Left kidney (tissue), 8 donors: ENCODE measurements at places on chromosomes 4 and X. TPM values are rescaled to one million over a fixed set of nuclear protein-coding genes. Genes with fewer than 3 reads are reported as not detected.

GRCh38 chr4:26751838-26752237 lies 108.8 kb upstream of the STIM2 start:
- DNase-seq = no peak

- no peak for DNase-seq
Observed at GRCh38 chrX:69070949-69071650, 94.2 kb downstream of the PJA1 start.

DNA sequence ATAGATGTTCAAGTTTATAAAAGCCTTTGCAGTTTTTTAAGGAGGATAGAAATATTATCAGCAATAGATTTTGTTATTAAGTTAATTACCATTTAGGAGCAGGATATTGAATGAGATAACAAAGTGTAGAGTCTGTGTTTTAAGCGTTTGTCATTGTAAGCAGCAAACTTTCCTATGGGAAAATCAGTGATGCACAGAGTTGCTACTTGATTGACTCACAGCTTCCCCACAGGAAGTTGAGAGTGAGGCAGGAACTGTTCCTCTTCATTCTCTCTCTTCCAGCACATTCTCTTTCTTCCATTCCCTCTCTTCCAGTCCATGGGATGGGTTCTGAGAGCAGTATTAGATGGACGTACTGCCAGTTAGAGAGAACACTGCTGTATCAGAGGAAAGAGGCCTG lies 867.7 kb upstream of the AGA start:
- DNase-seq = no peak

GRCh38 chrX:97849951-97850350 lies 966.2 kb downstream of the RPA4 start:
- DNase-seq = no peak

DNA sequence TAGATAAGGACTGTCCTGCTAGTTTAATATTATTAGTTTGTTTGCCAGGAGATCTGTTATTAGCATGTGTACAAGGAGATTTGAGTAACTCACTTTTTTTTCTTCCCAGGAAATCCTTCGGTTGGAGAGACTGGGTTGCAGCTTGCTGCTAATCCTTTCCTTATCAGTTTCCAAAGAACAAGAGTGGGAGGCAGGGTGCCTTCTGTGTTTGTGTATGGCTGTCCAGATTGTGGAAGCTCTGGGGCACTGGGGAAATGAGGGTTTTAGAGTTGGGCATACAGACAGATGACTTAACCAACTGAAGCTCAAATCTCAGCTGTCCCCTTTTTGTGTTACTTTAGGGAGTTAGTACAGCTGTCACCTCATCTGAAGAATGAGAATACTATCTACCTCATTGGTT lies 12.6 kb upstream of the SUPT20HL1 start:
- no peak for DNase-seq

DNA sequence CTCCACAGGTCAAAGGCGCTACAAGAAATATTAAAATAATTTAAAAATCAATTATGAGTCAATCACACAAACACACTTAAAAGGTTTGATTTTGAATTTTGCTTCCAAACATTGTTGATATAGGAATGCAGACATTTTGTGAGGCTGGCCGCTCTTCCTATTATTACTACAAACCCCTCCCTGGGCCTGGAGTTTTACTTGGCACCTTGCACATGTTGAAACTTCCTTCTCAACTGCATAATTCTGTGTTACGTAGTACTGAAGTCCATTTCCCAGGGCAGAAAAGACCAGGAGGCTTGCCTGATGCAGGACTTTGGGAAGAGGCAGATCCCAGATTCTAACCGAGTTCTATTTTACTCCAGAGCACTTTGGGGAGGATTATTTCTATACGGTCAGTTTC lies 71.5 kb downstream of the CYTL1 start:
- no peak for DNase-seq

GRCh38 chr4:2393353-2394270 lies 24.8 kb downstream of the ZFYVE28 start:
- peak; percentile 79 for DNase-seq

DNA sequence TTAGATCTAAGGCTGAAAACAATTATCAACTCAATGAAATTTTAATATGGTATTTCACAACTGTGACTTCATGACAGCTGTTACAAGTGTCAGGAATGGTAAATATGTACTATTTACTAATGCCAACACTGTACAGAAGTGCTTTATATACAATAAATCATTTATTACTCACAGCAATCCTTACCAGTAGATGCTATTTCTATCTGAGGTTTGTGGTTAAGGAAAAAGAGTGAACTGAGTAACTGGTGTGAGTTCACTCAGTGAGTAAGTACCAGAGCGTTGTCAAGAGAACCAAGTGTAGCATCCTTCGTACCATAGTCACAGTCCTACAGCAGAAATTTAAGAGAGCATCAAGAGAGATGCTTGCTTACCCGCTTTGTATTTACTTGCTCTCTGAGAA lies 23.3 kb downstream of the MTHFD2L start:
- no peak for DNase-seq

- no peak for DNase-seq
Observed at GRCh38 chrX:53711436-53711835, 24.9 kb upstream of the HUWE1 start.

DNA sequence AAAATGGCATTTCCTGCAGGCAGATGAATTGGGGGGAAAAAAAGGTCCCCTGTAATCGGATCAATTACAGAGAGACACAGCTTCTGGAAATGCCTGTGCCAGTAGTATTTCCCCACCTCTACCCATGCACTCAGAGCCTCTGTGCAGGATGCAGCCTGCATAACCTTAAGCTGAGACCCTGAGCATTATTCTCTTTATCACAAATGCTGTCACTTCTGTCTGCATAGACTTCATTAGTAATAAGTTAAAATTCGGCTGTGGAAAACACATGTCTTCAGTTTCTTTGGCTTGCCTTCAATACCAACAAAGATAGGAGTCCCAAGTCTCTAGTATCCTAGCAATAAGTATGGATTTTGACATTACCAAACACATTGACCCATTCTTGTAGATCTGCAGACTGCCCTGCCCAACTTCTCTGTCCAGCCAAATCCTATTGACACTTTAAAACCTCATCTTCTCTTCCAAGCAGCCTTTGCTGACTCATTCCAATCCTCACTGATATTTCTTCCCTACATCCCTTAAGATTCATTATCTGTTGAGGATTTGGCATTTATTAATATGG lies 70.8 kb downstream of the LUZP4 start:
- no peak for DNase-seq

DNA sequence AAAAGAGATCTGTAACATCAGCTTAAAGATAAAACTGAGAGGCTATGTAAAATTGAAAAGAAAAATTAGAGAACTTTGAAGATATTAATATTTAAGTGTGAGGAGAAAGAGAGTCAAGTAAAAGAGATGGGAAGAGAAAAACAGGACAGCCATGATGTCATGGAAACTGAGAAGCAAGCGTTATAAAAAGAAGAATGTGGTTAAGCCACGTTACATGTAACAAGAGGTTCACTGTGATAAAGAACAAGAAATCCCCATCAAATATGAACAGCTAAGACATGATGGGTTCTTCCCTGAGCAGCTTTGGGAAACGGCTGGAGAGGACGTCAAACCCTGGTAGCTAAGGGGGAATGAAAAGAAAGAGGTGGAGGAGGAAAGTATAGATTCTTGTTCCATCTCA lies 1269.3 kb upstream of the TENM3 start:
- no peak for DNase-seq

DNA sequence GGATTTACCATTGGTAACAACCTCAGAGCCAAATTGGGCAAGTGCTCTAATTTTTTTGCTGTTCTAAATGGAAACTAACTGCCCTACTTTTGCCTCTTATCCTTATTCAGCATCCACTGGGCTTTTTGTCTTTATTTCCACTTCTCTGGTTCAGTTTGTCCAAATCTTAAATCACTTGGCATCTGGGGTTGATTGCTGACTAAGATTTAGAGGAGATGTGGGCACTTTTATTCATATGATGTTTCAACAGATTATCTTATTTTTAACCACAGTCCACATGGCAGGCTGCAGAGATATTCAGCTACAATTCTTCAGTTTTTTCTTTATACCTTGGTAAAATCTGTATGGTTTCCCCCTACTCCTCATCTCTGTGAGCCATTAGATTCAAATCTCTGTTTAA lies 1161.4 kb upstream of the PCDH7 start:
- DNase-seq = no peak

- DNase-seq = no peak
Observed at GRCh38 chr4:40210776-40211175, 13.9 kb downstream of the RHOH start.

DNA sequence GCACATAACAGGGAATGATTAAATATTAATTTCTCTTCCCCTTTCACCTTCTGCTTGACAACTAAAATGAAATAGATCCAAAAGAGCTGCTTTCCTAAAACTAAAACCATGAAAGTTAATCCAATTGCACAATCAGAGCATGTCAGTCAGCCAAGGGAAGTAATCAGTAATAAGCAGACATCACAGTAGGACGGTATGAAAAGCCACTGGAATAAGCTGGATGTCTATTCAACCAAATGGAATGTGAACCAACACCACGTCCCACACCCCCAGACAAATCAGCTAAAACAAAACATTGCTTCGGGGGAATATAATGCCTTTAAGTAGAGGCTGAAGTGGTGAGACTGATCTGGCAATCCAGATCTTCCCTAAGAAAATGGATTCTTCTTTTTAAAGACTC lies 859.4 kb upstream of the FTHL17 start:
- DNase-seq = no peak

Gene XG
- polyA plus RNA-seq = 0.65 TPM

Gene BDH2
- polyA plus RNA-seq = 206 TPM

Gene CTAG1A
- not detected for polyA plus RNA-seq

Gene VSIG1
- 1.1 TPM for polyA plus RNA-seq
